ENCODE measurements at places on chromosomes 3 and 15.

DNA sequence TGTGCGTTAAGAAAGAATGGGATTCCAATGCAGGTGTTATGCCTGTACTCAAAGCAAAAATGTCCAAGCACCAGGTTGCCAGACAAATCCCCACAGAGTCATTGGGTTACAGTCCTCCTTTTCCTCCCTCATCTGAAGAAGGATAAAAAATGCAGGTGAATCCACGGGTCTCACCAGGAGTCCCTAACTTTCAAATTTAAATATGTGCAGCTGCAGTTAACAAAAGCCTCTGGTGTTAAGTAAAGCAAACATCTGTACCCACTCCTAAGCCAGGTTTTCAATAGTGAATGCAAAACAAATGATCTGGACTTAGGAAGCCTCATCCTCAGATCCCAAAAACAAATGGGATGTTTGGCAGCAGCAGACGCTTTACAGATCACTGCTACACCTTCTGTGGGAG is 70.4 kb upstream of the SETMAR start:
- no peak for DNase-seq

DNA sequence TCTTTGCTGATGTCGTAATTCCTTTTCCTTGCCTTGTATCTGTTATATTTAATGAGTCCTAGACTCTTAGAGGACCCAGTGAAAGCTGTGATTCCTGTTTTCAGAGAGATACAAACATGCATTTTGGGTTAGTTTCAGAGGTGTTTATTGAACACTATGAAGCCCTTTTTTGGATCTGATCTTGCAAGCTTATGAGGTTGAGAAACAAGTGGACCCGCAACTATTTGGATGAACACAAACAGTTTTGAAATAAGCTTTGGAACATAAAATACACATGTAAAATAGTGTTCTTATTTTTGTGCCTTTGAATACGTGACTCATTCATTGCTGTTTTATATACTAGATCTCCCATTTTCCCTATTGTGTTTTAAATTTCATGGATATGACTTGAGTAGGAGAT is 33.5 kb downstream of the SNRK start:
- DNase-seq = no peak

GRCh38 chr15:92184142-92184541 is 209.5 kb upstream of the ST8SIA2 start:
- no peak for DNase-seq

DNA sequence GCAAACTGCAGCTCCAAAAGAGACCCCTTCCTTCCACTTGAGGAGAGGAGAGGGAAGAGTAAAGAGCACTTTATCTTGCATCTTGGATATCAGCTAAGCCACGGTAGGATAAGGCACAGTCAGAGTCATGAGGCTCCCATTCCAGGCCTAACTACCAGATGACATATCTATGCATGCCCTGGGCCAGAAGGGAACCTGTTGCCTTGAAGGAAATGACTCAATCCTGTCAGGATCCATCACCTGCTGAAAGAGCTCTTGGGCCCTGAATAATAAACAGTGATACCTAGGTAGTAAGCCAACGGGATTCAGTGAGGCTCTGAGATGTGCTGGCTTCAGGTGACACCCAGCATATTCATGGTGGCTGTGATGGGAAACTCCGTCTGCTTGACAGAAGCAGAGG is 118.5 kb upstream of the EPHA3 start:
- no peak for DNase-seq

GRCh38 chr3:70064194-70064779 is 64.8 kb downstream of the SAMMSON start:
- no peak for DNase-seq

DNA sequence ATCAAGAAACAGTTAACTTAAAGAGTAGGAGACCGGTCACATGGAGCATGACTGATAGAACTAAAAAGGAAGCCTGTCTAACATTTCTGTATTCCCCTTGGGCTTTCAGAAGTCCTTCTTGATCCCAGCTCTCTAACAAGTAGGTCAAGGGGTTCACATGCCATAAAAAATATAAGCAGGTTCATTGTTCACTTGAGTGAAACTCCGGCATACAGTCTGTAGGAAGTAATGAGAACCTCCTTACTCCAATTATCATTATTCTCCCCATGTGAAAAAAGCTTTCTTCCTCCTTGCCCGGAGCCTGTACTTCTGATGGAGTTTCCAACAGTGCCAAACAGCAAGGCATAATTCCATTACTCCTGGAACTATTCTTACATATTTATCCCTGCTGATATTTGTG is 242.8 kb upstream of the CNTN4 start:
- DNase-seq = no peak

- DNase-seq = no peak
These were observed 7.6 kb downstream of the XXYLT1 start for GRCh38 chr3:195263193-195263924.

DNA sequence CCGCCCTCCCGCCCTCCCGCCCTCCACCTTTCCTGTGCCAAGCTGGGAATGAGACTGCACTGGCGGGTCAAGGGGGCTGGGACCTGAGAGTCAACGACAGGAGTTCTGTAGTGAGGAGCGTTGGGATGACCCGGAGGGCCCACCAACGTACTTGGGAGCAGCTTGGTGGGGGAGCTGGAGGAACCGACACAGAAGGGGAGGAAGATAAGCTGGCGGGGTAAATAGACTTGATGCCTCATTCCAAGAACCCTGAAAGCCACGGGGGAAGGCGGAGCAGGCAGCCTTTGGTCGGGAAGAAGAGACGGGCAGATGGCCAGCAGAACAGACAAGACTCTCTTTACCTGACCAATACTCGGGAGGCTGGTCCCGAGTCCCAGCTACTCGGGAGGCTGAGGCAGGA is 277 bp downstream of the FMN1 start:
- no peak for DNase-seq
